ENCODE measurements at places on chromosomes 5 and 9.

DNA sequence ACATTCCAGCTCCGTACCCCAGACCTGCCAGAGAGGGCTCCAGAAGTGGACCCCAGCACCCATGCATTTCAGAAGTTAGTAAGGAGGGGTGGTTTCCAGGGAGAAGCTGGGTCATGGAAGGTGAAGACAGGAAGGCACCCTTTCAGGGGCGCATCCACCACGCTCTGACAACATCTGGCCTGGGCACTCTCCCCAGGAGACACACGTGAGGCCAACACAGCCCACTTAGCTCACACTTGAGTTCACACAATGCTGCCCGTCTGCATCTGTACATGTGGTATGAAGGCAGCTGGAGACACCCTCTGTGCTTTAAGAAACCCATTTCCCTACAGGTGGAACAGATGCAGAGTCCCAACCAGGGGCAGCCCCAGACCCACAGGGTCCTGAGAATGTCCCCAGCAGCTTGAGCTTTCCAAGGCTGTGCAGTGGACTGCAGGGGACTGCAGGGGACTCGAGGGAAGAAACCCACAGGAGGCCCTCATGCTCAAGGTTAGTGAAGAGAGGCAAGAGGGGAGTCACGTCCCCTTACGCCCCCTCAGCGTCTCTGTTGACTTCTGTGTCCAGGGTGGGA, 326.8 kb upstream of the IRX1 start:
- no peak for DNase-seq

- DNase-seq = no peak
Measured at GRCh38 chr5:16283791-16284190, 104.2 kb upstream of the MARCHF11 start.

- DNase-seq = no peak
Measured at GRCh38 chr9:89742660-89743059, 137.8 kb downstream of the GADD45G start.

- no peak for DNase-seq
Measured at GRCh38 chr9:35748242-35748857, 678 bp downstream of the GBA2 start.

- DNase-seq = no peak
Measured at GRCh38 chr5:82097-82496, 9.9 kb upstream of the PLEKHG4B start.

DNA sequence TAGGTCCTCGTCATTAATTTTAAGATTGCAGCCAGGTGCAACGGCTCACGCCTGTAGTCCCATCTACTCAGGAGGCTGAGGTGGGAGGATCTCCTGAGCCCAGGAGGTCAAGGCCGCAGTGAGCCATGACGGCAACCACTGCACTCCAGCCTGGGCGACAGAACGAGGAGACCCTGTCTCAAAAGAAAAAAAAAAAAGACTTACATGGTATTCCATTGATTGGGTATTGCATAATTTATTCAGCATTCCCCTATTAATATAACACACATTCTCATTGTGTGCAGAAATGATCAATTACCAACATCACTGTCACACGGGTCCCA, 62.9 kb downstream of the DUSP1 start:
- DNase-seq = no peak

- DNase-seq = no peak
Measured at GRCh38 chr5:173858670-173859407, 29.3 kb upstream of the CPEB4 start.

DNA sequence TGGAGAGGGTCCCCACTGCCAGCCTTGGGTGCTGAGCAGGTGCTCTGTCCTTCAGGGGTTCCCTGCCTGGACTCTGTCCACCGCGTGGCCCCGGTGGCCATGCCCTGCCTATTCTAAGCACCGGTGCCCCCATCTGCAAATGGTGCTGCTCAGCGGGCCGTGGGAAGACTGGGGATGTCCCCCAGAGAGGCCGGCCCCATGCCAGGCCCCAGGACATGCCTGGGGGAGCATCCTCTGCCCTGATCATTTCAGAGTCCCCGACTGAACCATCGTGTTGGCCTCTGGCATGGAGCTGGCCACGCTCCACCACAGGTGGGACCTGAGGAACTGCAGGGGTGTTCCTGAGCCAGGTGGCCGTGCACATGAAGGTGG, 64.7 kb downstream of the RXRA start:
- no peak for DNase-seq

- no peak for DNase-seq
Measured at GRCh38 chr9:94181408-94182181, 77.5 kb upstream of the ZNF169 start.

GRCh38 chr5:86646671-86647070, 28.9 kb downstream of the COX7C start:
- no peak for DNase-seq

DNA sequence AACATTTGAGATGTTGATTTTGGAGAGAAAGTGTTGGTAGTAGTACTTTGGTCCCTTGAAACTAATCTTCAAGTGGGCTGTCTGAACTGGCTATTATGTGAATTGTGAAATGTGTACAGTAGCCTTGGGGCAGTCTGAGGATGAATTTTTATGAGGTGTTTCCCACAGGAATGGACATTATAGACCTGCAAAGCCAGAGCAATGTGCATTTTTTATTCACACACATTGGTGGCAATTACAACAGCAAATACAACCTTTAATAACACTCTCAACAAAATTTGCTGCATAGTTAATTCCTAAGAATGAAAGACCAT, 147.0 kb downstream of the PAM start:
- DNase-seq = no peak

GRCh38 chr5:111734013-111734412, 23.0 kb downstream of the NREP start:
- DNase-seq = no peak

- DNase-seq = no peak
Measured at GRCh38 chr9:82957529-82958379, 105.2 kb downstream of the RASEF start.

DNA sequence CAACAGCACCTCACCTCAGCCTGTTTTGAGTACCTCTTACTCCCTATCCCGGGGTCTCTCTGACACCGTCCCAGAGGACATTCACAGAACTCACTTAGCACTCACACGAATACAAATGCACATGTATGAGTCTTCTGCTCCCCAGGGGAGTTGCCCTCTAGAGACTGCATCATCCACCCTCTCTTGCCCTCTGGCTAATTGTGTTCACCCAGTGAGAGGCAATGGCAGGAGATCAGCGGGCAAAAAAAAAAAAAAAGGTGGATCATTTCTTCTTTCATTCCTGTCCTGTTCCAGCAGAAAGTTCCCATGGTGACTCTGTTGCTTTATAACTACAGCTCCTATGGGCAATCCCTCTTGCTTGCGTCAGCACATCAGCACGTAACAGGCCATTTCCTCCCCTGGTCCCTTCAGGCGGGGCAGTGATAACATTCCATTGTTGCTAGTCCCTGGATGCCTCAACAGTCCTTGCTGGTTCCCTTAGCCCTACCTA, 23.5 kb upstream of the SNX2 start:
- DNase-seq = no peak

GRCh38 chr5:749101-749670, 35.3 kb downstream of the ZDHHC11B start:
- no peak for DNase-seq

DNA sequence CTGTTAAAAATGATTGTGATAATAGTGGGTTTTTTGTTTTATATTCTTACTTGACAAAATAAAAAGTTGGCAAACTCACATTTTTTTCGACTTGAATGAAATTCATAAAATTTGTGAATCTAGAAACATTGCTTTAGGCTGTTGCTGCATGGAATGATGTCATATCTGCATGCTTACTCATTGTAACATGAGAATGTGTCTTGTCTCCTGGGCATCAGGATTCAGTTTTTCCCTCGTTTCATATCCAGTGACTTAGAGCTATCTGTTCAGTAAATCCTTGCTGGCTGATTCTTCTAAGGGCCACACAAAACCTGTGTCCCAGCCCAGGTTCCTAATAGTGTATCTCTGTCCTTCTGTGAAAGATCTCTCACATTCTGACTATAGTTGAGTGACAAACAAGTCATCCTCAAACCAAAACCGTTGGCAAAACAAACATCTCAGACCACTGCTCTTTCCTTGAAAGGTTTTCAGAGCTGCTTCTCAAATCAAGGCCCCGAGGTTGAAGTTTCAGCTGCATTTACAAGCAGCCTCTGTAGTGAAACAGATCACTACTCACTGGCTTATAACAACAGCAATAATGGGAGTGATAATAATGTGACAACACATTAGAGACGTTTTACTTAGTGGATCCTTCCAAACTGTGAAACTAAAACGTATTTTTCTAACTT, 95.0 kb downstream of the NPR3 start:
- DNase-seq = peak; percentile 78

- no peak for DNase-seq
Measured at GRCh38 chr9:98187926-98188325, 4.5 kb downstream of the CORO2A start.

GRCh38 chr9:123312306-123312877, 43.6 kb upstream of the CRB2 start:
- no peak for DNase-seq

DNA sequence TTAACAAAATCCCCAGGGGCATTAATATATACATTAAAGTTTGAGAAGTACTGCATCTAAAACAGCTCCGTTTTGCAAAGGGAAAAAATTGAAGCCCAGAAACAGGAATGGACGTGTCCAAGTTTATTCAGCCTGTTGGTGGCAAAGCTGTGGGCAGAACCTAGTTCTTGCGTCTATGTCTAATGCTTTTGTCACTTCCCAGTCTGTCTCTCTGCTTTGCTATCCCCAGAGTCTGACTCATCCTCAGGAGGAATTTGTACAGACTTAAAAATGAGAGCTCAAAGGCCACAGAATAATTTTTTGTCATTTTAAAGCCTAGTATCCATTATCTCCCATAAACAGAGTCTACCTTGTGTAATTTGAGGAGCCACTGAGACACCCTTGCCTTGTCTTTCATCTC, 330.9 kb upstream of the GRIA1 start:
- peak; percentile 27 for DNase-seq

GRCh38 chr5:69454460-69455249, 37.9 kb upstream of the OCLN start:
- no peak for DNase-seq

Measured in BJ (cell line).